ENCODE measurements at places on chromosomes 7 and 10. TPM values are rescaled to one million over a fixed set of nuclear protein-coding genes. Genes with fewer than 3 reads are reported as not detected.

Gene CALHM1
- not detected for polyA plus RNA-seq

Gene FAM170B
- not detected for polyA plus RNA-seq

Gene ZNF804B
- polyA plus RNA-seq: not detected

DNA sequence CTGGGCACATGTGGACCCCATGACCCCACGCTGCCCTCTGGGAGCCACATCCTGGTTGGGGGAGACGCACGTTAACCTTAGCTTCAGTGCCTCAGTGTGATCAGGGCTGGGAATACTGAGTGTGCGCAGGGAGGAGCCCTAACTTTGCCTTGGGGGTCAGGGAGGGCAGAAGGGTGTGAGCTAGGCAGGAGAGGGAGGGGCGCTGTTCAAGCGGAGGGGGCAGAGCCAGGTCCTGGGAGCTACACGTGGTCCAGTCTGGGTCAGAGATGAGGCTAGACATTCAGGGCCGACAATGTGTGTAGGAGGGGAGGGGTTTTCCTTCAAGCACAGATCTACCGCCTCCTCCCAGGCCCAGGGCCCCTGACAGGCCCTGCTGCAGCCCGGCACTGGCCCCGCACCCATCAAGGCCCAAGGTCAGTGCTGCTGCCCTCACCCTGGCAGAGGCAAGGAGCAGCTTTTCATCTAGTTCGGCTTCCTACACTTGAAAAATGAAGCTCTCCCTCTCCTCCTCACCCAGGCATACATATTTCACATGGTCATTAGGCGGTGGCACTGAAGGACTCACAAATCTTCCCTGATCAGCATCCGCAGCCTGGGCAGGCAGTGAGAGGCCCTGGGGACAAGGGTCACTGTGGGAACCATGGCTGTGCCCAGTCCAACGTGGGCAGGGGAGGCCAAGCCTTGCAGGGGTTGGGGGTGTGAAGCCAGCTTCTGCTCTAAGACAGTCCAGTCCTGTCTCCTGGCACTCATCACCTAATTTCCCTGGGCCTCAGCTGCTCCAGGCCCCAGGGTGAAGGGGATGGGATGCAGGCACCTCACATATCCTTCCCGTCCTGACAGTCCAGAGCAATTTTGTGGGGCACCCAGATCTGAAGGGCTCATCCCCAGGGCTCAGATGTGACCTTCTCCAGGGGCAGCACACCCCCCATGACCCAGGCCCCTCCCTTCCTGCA, 47.3 kb downstream of the C10orf105 start:
- no peak for DNase-seq

DNA sequence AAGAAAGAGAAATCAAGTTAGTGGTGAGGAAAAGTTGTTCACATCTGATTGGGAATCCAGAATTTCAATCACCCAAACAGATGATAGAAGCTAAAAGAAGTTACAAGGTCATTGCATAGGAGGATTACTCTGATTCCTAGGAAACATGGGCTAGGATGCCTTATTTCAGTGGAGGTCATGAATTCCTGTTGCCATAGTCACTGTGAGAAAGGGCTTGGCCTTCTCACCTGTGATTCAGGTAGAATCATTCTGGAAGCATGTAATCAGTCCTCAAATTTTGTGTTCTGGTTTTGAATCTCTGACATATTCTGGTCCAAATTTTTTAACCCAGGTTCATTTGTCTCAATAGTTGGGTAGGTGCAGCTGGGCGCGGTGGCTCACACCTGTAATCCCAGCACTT, 4.3 kb upstream of the NUB1 start:
- DNase-seq: no peak

- no peak for DNase-seq
Observed at GRCh38 chr10:60652628-60653027, 125.7 kb upstream of the CDK1 start.

- no peak for DNase-seq
Observed at GRCh38 chr7:116592445-116592844, 67.6 kb downstream of the CAV1 start.

DNA sequence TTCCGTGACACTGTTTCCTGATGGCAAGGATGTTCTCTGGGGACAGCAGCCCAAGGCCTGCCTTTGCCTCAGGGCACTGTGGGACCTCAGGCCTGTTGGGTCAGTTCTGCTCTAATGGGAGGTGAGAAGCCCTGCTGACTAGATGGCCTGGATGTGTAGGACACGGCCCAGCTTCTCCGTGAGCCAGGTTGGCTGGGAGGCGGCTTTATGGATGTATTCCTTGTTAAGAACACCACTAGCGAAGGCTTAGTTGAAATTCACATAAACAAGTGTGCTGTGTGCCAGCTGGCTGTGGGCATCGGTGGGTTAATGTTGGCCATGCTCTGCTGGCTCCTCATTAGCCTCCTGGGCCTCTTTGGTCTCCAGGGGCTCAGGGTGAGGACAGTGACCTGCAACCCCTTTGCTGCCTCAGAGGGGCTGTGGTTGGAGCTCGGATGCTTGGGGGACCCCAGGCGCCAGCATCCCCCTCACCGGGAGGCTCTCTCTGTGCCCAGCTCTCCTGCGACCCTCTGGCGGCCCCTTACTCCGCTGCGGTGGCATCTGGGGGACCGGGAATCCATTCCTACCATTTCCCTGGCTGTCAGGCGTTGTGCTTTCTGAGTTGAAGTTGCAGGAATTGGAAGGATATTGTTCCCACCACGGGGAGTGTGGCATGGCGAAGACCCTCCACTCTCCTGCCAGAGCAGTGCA, 22.8 kb upstream of the DPYSL4 start:
- DNase-seq: no peak

- DNase-seq: no peak
Observed at GRCh38 chr7:22713463-22713862, 13.5 kb upstream of the IL6 start.

GRCh38 chr7:67716729-67717128, 720.1 kb downstream of the TYW1 start:
- no peak for DNase-seq

GRCh38 chr10:92274071-92274470, 16.8 kb downstream of the CPEB3 start:
- no peak for DNase-seq

DNA sequence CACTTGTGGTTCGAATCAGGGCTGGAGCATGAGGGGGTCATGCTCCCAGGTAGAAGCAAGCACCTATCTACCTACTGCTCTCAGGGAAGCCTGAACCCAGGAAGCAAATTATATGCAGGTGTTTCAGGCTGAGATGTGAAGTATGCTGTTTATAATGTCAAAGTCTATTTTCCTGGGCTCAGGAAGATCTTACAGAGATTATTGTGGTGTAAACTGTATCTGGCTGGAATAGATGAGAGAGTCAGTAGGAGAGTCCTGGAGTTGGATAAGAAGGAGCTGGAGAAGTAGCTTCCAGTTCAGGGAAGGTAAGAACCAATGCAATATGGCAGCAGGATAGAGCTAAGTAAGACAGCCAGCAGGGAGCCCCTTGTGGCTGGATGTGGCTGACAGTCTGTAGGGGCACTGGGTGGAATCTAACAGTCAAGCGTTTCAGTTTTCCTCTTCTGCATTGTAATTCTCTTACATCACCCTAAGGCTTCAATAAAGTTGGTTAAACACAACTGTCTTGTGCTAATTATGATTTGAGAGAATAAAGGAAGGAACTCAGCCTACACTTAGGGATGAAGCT, 105.9 kb upstream of the EEPD1 start:
- DNase-seq: no peak

DNA sequence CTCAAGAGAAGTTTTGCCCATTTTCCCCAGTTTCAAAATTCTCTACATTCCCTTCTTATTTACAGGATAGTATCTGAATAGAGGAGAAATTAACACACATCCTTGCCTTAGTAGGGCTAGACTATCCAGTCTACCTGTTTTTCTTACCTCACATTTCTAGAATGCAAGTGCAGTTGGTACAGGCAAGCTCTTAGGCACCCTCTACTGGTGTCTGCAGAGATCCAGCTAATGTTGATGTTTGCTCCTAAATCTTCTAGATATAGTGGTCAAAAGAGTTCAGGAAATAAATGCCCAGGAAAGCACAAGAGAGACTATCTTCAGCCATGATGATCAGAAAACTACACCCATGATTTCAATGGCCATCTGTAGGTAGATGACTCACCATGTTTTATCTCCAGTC, 205.3 kb downstream of the HTR7 start:
- no peak for DNase-seq

- DNase-seq: no peak
Observed at GRCh38 chr10:33323721-33324120, 10.7 kb downstream of the NRP1 start.

Data from kidney (tissue), 22 donors.